ENCODE measurements at places on chromosomes 2 and 18. TPM values are rescaled to one million over a fixed set of nuclear protein-coding genes. Genes with fewer than 3 reads are reported as not detected.

Gene LYPD6
- 4.6 TPM for total RNA-seq

Gene AGXT
- 0.26 TPM for total RNA-seq

Gene LBH
- 3.8 TPM for total RNA-seq

Gene MEP1B
- total RNA-seq = 0.16 TPM

Gene CHRNG
- total RNA-seq = 0.78 TPM

Gene DSG1
- total RNA-seq = not detected

Gene PROM2
- 4.6 TPM for total RNA-seq

Gene DLX1
- total RNA-seq = 76.5 TPM

Gene MYO7B
- total RNA-seq = 0.63 TPM

Gene KCNG3
- total RNA-seq = 1.0 TPM

Gene PTMA
- total RNA-seq = 2,036 TPM

Gene SP140
- total RNA-seq = 0.71 TPM

Gene HOXD12
- not detected for total RNA-seq

Gene STAT4
- total RNA-seq = 2.7 TPM

Gene MOCOS
- total RNA-seq = 0.54 TPM

Gene CASP8
- total RNA-seq = 0.16 TPM

Gene SPP2
- not detected for total RNA-seq

Gene TMEM169
- total RNA-seq = 0.86 TPM

Gene ZC3H6
- total RNA-seq = 7.1 TPM

Gene CCDC85A
- 2.4 TPM for total RNA-seq

Gene TUBA4B
- total RNA-seq = 0.28 TPM

Gene DSG4
- not detected for total RNA-seq

Gene COX7A2L
- 278 TPM for total RNA-seq

Gene LYG2
- not detected for total RNA-seq

Gene FAM237A
- total RNA-seq = not detected

Gene STARD6
- total RNA-seq = 0.26 TPM

Gene SLC9A4
- total RNA-seq = 2.2 TPM

Gene ALPP
- total RNA-seq = not detected

Gene CDKL4
- total RNA-seq = 1.0 TPM

Gene OR6B2
- total RNA-seq = 0.33 TPM

Gene UGT1A8
- total RNA-seq = not detected

Gene SAP130
- total RNA-seq = 11.9 TPM

Measured in motor neuron (in vitro differentiated cells).